ENCODE measurements at places on chromosomes 13 and 19.

DNA sequence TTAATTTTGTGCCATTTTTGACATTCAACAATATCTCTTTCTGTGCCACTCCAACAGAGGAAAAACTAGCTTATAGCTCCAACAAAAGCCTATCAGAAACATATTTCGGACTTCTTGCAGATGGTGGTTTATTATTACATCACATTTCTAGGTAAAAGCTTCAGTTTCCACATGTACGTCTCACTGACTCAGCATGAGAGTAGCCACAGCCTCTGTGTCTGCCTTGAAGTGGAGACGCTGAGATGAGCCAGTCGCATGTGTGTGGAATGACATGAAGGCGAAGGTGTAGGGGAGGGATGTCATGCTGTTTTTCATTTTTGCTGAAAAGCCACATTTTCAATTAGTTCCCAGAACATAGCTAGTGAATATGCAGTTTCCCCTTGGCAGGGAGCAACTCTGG is 598.6 kb downstream of the EFNB2 start:
- no peak for DNase-seq

- no peak for DNase-seq
These were observed 17.4 kb upstream of the C13orf46 start for GRCh38 chr13:113991191-113991669.

DNA sequence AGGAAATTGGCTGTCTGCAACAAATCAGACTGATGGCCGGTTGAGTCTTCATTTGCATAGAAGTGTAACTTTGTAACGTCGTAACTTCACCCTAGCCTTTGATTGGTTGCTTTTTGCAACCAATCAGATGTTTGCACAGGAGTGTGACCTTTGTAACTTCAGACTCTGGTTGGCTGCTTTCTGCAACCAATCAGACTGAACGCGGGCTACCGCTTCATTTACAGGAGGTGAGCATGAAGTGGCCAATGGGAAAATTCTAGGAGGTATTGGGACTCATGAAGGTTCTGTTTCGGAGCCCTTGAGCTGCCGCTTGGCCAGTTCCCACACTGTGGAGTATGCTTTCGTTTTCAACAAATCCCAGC is 441 bp upstream of the ZNF559 start:
- peak; percentile 34 for DNase-seq

GRCh38 chr19:40283414-40284250 is 1.5 kb downstream of the AKT2 start:
- no peak for DNase-seq

DNA sequence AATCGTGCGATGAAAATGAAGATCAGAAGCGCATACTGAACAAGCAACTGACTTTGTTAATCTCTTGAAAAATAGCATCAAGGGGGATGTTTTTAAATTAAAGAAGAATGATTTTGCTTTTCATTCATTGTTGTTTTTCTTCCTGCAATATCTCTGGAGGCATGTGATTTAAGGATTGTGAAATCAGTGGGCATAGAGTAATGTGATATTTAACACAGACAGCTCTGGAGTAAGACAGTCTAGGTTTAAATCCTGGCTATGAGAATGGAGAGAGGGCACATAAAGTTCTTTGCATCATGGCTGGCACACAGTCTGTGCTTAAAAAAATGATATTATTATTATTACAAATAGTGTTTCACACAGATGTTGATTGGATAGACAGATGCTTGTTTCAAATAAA is 243.1 kb upstream of the NBEA start:
- no peak for DNase-seq

- DNase-seq: no peak
These were observed 4.7 kb downstream of the LSM4 start for GRCh38 chr19:18317961-18318800.

DNA sequence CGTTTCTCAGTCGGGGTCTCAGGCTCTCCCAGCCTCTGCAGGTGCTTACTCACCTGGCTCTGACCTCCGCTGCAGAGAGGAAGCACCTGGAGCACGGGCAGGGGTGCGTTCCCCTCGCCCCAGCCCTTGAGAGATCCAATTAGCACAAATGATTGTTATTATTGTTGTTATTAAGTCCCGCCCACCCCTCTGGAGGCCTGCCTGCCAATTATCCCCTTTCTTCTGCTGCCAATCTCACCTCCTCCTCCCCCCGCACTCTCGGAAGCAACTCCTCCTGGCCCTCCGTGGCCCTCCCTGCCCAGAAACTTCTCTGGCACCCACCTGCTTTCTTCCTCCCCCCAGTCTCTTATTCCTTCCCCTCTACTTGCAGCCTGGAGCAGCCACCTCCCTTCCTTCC is 8.8 kb downstream of the ZNF787 start:
- DNase-seq: no peak

GRCh38 chr13:73225990-73226389 is 167.2 kb downstream of the KLF5 start:
- no peak for DNase-seq

DNA sequence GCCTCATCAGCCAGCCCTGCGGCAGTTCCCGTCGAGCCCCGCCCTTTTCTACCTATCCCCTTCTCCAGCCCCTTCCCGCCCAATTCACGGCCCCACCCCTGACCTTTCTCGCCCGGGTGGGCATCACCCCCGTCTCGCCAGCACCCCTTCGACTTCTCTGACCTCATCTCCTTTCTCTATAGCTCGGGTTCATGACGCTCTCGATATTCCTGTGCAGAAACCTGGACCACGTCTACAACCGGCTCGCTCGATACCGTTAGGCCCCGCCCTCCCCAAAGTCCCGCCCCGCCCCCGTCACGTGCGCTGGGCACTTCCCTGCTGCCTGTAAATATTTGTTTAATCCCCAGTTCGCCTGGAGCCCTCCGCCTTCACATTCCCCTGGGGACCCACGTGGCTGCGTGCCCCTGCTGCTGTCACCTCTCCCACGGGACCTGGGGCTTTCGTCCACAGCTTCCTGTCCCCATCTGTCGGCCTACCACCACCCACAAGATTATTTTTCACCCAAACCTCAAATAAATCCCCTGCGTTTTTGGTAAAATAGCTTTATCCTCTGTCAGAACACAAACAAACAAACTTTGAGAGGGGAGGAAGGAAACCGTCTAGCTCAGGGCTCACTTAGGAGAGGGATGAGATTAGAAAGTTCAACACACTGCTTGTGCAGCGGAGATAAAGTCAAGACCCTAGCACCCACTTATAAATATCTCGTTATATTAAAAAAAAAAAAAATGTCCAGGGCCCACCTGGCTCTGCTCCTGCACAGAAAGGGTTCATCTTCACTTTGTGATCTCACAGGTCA is 5.1 kb downstream of the CD37 start:
- no peak for DNase-seq

- no peak for DNase-seq
These were observed 114.2 kb downstream of the NUFIP1 start for GRCh38 chr13:44874886-44875630.

GRCh38 chr19:41218615-41219507 is at the start of gene AXL:
TSS of gene AXL (plus strand) at chr19:41219223. CDS start at chr19:41219393, 170 bp downstream.
- no peak for DNase-seq

Measured in AG04450 (cell line).